ENCODE measurements at places on chromosomes 6 and 20.

GRCh38 chr20:44523746-44524145 lies 1.9 kb upstream of the SERINC3 start:
- DNase-seq = no peak

DNA sequence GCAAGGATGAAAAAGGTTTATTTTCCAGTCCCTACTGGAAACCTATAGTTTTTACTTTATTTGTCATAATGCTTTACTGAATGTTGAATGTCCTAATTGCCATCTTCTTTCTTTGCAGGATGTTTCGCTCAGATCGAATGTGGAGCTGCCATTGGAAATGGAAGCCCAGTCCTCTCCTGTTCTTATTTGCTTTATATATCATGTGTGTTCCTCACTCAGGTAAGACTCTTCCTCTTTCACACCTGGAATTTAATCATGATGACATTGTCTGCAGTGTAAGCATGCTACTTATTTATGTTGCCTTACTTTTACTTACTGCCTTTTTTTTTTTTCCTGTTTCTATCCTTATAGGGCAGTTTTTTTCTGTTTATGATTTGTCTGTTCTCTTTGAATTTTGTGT lies 7.6 kb downstream of the ADGRG6 start:
- no peak for DNase-seq

GRCh38 chr20:60050193-60050947 lies 92.1 kb downstream of the CDH26 start:
- DNase-seq = no peak

GRCh38 chr6:138692978-138693909 lies 80.3 kb upstream of the CCDC28A start:
- peak; percentile 69 for DNase-seq

- DNase-seq = no peak
Measured at GRCh38 chr6:84166395-84166794, 61.0 kb downstream of the CEP162 start.

GRCh38 chr20:63425846-63426485 lies 46.5 kb downstream of the KCNQ2 start:
- DNase-seq = no peak

- DNase-seq = no peak
Measured at GRCh38 chr20:20002101-20002998, 14.8 kb upstream of the NAA20 start.

DNA sequence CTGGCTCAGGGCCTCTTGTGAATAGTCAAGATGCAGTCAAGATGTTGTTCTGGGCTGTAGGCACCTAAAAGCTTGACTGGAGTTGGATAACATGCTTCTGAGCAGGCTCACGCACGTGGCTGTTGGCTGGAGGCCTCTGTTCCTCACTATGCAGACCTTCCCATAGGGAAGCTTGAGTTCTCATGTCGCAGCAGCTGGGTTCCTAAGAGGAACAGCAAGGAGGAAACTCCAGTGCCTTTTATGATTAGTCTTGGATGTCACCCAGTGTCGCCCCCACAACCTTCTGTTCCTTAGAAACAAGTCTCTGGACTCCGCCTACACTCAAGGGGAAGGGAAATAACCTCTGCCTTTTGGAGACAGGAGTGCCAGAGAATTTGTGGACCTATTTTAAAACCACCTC lies 210.7 kb downstream of the BCAS1 start:
- DNase-seq = no peak

DNA sequence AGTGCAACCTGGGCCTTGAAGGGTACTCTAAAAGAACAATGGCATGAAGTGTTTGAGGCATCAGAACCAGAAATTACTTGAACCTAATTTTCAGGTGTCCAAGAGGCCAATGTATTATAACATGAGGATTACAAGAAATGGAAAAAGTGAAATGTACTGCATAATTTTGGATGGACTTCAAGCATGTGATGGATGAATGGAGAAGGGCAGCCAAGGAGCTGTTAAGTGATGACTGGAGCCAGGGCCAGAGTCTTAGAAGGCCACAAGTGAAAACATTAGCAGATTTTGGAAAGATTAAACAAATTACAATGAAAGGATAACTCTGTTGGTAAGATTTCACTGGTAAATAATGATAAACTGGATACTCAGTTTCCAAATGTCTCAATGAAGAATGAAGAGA lies 738.2 kb downstream of the CD109 start:
- no peak for DNase-seq

GRCh38 chr6:143695969-143696663 lies 18.4 kb downstream of the PHACTR2 start:
- no peak for DNase-seq

DNA sequence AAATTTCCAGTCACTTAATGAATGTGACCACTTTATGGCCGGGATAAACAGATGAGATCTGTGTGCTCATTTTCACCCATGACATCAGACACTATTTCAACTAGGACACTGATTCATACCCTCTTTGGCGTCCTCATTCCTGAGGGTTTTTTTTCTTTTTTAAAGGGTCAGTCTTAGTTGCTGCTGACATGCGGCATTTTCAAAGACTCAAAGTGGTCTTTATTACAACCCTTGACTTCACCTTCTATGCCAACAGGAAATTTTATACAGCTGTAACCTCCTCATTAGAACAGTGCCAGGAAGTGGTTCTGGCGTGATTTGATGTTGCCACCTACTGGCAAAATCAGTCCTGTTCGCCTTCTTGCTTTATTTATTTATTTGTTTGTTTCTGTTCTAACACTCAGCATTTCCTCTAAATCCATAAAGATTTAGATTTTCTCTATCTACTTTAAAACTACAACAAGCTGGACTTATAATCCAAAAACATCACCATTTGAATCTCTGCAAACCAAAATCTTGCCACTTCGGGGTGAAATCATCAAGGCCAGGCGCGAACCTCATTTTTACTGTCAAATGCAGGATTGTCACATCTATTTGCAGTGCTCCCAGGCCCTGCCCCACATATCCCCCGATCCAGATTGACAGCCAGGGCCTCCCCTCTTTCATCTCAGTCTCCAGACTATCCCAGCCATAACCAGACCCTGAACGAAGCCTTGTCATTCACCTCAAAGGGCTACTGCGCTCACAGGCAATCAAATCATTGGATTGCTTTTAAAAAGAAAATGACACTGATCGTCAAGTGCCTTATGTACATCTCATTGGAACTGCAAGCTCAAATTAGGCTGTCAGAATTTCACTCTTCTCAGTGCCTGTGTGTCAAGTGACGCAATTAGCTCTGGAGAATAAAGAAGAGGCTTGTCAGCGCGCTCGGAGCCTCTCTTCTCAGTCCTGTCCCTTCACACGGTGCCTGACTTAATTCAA lies 77.5 kb downstream of the C6orf118 start:
- DNase-seq = peak; percentile 10

DNA sequence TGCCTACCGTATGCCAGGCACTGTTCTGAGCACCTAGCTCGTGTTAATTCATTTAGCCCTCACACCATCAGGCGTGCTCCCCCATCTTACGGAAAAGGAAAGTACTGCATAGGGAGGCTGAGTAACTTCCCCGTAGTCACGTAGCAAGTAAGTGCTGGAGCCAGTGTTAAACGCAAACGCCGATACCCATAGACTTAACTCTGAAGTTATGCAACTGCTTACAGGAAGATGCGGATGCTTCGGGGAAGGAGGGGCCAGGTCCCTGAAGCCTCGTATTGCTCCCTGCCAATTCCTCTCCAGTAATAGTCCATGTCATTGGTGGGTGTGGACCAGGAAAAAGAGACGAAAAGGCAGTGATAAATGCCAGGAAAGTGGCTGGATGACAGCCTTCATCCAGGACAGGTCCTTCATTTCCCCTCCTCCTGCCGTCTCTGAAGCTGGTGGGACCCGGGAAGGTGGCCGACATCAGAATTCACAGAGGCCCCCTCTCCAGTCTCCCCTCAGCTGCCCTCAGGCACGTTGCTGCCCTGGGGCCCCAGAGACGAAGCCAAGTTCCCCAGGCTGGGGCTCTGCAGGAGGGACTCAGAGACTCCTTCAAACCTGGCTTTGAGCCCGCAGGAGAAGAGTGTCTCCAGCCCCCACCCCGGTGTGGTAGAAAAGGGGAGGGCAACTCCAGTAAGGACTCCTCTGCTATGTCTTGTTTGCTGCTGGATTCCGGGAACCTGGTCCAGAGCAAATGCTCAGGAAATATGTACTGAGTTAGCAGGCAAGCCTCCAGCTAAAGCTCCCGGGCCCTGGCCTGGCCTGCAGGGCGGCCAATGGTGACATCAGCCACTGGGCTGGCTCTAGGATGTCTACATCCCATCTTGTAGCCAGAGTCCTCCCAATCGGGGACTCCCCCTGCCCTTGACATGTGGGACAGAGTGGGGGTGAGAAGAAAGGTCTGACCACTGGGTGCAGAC lies 37.8 kb downstream of the RAB44 start:
- DNase-seq = no peak

DNA sequence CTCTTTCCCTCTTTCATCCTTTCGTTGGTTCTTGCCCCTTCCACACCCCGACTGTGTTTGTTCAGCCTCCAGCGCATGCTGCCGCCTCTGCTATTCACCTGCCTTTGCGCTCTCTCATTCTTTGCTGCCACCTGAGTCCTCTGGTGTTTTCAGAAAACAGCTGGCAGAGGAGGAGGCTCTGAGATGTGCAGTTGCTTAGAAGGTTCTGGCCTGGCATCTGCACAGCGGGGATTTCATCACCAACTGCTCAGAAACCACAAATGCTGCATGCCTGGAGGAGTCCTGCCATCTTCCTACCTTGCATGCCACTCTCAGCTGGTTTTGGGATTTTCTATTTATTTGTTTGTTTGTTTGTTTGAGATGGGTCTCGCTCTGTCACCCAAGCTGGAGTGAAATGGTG lies 39.2 kb upstream of the CLDN20 start:
- no peak for DNase-seq

GRCh38 chr6:132399376-132400074 lies 1.8 kb downstream of the MOXD1 start:
- DNase-seq = no peak

DNA sequence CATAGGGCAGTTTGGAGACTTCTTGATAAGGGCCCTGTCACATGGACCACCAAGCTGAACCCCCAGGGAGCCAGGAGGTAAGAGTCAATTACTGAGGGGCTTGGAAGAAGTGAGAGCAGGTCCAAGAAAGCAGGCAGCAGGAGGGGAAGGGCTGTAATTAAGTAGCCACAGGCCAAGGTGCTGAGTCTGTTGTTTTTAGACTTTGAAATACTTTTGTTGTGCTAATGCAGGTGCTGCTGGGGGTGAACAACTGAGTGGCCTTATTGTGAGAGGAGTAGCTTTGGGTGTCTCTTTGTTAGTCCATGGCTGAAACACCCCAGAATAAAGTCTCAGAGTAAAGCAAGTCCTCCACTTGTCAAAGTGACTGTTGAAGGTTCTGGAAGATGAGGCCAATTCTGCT lies 267.0 kb upstream of the SUPT3H start:
- no peak for DNase-seq

DNA sequence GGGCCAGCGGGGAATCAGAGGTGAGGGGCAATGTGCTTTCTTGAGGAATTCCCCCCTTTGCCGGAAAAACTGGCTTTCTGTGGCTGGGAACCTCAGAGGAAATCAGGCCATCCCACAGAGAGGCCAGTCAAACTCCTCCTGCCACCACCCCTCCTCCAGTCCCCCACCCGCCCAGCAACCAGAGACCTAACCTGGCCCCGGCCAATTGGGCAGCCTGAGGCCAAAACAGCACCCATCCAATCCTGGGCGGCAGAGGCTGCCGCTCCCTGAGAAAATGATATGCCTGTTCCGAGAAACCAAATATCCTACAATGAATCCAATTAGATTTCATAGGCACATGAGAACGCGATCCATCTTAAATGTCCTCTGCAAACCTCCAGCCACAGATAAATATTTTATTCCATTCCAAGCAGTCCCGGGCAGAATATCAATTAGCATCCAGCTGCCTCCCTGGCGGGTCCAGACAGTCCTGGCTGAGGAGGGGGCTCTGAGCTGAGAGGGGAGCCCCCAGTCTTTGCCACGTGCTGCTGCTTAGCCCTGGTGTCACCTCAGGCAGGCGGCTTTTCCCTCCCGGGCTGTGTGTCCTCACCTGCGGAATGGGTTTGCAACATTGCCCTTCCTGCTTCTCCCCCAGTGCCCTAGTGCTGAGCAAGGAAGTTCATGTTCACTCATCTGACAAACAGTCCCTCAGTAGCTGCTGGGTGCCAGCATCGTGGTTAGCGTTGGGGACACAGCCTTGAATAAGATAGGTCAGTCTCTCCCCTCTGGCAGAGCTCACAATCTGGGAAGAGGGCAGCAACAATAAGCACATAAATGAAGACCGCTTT lies 95.0 kb downstream of the DLGAP4 start:
- no peak for DNase-seq

DNA sequence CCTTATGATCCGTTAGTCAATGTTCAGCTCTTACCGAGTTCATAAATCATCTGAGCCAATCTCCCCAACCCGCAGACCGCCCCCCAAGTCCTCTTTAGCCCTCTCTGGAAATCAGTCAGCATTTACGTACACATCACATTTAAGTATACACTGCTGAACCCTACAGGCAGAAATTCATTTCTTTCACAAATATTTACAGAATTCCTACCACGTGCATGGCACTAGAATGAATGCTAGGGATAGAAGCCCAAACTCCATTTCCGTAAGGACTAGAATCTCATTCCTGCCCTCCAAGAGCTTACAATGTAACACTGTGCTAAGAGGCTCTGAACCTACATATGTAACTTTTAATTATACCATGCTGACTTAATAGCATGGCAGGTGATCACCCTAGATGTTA lies 1.8 kb downstream of the OSER1 start:
- DNase-seq = no peak

- no peak for DNase-seq
Measured at GRCh38 chr6:87244380-87244779, 78.0 kb upstream of the SMIM8 start.

DNA sequence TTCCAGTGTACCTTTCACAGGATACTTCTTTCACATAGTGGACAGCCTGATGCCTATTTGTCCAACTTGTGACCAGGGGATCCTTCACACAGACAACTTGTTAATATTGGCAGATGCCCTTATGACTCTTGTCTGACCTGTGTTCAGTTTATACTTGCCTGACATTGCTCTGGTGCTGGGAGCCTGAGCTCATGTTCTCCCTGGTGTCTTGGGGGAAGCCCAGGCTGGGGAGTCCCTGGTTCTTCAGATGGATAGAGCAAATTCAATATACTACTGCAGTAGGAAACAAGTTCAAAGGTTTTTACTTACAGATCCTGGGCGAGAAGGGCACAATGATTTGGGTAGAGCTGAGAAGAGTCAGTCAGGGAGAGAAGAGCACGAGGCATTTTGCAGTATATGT lies 76.1 kb downstream of the NKAIN2 start:
- DNase-seq = no peak

- DNase-seq = peak; percentile 65
Measured at GRCh38 chr6:43668151-43669028, 19.2 kb downstream of the MRPS18A start.

GRCh38 chr20:19991854-19992253 lies 25.3 kb upstream of the NAA20 start:
- no peak for DNase-seq

Data from frontal cortex (tissue), 4 donors.